Activated naive CD4-positive, alpha-beta T cell treated with anti-CD3 and anti-CD28 coated beads for 36 hours (primary cell): ENCODE measurements at places on chromosomes 16 and 17. TPM values are rescaled to one million over a fixed set of nuclear protein-coding genes. Genes with fewer than 3 reads are reported as not detected.
A peak's percentile ranks its signal among the peaks of the same experiment; 100 is the strongest.

GRCh38 chr17:81870131-81870980 is 781 bp downstream of the ARHGDIA start:
- DNase-seq, result peak; percentile 59

DNA sequence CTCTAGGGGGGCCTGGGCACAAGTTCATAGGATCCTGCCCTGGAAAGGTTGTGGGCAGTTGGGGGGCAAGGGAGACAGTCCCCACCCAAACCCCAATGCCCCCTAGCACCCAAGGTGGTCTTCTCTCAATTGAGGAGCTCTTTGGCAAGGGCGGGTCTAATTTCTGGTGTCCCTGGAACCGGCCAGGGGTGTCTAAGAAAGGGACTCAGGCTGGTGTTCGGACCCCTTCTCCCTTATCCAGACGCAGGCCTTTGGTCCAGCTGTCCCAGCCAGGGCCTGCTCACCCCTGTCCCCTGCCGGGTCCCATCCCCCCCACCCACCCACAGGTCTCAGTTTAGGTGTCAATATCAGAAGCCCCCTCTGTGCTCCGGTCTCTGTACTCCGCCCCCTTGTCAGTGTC is 860 bp upstream of the ARHGDIG start:
- no peak for DNase-seq

DNA sequence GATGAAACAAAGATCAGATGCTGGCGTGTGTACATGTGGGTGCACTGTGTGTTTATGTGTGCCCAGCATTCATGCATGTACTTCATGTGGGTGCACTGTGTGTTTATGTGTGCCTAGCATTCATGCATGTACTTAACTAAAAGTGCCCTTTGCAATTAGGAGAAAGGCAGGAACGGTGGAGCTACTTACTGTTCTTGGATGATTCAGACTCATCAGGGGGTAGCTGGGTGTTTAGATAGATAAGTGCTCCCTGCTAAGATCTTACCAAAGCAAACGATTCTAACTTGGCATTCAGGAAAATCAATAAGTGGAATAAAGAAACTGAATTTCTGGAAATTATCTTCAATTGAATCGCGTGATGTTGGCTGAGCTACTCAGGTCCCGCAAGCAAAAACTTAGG is 8.6 kb upstream of the MYH2 start:
- no peak for DNase-seq

The NPIPB6 gene
- total RNA-seq, result 2.0 TPM

The TAF15 gene
- 252 TPM for total RNA-seq

- no peak for DNase-seq
Measured at GRCh38 chr17:71276079-71276478, 844.7 kb upstream of the SOX9 start.

DNA sequence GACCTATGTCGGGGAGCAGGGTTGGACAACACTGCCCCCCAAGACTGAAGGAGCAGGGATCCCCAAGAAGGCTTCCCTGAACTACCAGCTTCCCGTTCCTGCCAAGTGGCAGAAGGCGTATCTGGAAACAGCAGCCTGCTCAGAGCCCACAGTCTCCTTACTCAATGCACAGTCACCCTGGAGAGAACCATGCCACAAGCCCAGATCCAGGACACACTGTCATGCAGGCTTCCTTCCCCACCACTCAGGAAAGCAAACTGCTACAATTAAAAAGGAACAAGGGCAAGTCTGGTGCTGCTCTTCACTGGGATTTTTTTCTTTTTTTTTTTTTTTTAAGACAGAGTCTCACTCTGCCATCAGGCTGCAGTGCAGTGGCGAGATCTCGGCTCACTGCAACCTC is 8.2 kb downstream of the WDR45B start:
- DNase-seq, result no peak

DNA sequence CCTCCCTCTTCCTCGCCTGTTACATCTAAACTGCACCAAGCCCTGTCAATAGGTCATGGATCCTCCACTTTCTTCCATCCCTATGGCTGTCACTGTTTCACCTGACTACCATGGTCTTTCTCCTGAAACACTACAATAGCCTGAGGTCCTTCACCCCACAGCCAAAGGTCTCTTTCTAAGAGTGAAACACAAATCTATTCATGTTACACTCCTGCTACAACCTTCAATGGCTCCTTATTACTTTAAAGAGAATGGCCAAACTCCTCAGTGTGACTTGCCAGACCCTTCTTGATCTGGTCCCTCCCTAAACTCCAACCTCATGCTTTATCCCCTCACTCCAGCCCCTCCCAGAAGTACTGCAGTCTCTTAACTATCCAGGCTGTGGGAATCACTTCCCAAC is 618 bp upstream of the PIK3R6 start:
- DNase-seq, result no peak

GRCh38 chr16:68492543-68493411 is 44.5 kb upstream of the SMPD3 start:
- DNase-seq, result no peak

GRCh38 chr16:88926374-88926990 is 50.5 kb downstream of the CBFA2T3 start:
- DNase-seq, result no peak

DNA sequence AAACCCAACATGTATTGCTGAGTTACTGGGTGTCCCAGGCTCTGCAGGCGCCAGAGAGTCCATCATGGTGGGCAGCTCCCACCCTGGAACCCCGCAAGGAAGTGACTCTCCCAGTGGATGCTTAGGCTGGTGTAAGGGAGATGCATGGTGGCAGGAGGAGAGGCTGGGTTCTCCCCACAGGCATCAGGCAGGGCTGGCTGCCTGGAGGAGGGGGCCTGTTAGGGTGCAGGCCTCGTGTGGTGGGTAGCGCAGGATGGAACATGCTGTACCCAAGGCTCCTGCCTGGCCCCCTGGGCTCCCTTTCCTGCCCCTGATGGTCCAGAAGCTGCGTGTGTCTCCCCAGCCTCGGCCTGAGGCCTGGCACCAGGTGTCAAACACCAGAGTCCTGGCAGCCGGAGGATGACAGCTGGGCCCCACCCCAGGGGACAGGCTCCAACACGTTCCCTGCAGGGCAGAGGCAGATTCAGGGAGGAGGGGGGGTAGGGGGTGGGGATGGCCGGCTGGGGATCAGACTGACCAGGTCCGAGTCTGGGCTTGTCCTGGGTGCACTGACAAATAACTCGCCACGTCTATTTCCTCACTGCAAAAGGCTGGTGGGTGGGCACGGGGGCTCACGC is 40.2 kb upstream of the CIBAR2 start:
- DNase-seq, result no peak

DNA sequence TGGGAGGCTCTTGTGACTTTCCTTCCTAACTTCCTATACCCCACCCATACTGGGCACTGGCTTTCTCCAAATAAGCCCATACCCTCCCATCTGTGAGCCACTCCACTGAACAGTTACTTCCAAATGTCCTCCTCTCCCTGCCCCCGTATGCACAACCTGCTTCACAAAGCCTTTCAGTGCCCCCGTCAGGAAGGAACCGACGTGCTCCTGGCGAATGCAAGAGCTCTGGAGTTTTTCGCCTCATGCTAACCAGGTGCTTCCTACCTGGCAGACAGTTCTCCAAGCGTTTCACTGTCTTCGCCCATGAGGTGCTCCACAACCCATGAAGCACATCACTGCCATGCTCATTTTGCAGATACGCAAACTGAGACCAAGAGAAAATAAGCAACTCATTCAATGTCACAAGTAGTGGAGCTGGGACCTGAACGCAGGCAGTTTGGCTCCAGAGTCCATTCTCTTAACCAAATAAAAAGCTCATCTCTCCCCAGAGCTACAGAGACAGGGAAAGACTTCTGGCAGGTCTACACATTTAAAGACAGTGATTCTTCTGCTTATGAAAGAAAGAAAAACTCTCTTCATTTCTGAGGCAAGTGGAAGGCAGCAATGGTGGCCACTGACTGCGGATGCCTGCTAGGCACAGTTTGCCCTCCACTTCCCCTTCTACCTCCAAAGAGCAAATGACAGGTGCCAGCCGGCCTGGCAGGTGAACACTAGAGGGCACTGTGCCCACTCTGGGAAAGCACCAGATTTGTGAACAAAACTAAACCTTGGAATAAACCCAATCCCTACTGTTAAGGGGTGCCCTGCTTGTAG is 23.8 kb downstream of the SPHK1 start:
- DNase-seq, result peak; percentile 86

DNA sequence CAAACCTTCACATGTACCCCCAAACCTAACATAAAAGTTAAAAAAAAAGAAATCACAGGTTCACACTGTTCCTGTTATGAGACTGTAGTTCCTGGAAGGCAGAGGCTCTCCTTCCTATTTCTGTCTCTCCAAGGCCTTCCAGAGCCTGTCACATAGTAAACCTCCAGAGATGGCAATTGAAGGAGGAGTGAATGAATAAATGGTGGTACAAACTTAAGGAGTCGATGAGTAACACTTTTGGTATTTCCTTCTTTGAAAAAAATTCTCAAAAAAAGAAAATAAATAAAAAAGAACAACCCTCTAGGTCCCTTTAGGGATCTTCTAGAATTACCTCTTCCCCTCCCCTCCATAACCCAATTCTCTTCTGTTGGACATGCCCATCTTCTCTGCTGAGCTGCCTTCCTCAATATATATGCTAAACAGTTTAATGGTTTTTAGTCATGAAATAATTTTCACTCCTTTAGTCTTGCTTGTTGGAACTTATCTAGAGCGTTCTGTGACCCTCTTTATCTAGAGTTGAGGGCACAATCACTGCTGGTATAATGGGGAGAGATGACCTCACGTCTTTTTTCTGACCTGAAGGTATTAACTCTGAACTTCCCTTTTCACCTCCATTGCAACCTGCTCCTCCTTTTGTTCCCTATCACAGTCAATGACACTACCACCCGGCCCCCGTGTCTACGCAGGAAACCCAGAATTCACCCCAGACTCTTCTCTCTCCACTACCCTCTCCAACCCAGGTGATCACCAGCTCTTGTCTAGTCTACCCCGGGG is 1.7 kb upstream of the TAF15 start:
- DNase-seq, result no peak

The GLP2R gene
- total RNA-seq, result not detected

The HOXB9 gene
- total RNA-seq, result 6.7 TPM

GRCh38 chr16:85570213-85570734 is 42.8 kb upstream of the GSE1 start:
- peak; percentile 63 for DNase-seq

GRCh38 chr16:81618661-81619060 is 160.4 kb upstream of the PLCG2 start:
- DNase-seq, result no peak

DNA sequence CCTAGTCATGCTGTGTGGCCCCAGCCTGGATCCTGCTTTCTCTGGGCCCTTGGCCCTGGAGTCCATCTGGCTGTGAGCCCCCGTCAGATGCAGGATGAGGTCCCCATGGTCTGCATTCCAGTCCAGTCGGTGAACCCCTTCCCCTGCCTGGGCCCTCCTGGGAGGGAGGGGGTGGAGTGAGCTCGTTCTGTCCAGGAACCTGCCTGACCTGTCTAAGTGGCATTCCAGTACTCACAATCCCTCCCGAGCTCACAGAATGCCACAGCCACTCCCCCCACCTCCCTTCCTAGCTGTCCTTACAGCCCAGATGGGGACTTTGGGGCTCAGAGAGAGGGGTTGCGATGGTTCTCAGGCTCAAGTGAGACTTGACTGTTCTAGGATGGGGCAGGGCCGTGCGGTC is 15.5 kb downstream of the SPNS2 start:
- no peak for DNase-seq

- no peak for DNase-seq
Measured at GRCh38 chr16:89709716-89710432, 8.4 kb upstream of the SPATA2L start.

- no peak for DNase-seq
Measured at GRCh38 chr17:40470932-40471828, 27.9 kb downstream of the IGFBP4 start.

DNA sequence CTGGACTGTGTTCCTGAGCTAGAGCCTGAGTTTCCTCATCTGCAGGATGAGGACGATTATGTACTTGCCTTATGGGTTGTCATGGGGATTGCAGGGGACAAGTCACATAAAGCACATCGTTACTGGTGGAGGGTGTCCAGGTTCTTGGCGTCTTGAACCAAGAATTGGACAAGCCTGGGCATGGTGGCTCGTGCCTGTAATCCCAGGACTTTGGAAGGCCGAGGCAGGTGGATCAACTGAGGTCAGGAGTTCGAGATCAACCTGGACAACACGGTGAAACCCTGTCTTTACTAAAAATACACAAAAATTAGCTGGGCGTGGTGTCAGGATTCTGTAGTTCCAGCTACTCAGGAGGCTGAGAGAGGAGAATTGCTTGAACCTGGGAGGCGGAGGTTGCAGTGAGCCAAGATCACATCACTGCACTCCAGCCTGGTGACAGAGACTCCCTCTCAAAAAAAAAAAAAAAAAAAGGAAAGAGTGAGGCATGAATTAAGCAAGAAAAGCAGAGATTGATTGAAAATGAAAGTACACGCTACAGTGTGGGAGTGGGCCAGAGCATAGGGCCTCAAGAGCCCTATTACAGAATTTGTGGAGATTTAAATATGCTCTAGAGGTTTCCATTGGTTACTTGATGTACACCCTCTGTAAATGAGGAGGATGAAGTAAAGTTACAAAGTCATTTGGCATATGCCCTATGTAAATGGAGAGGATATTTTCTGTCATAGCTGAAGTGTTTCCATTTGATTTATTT is 30.7 kb downstream of the ADGRG5 start:
- DNase-seq, result no peak

DNA sequence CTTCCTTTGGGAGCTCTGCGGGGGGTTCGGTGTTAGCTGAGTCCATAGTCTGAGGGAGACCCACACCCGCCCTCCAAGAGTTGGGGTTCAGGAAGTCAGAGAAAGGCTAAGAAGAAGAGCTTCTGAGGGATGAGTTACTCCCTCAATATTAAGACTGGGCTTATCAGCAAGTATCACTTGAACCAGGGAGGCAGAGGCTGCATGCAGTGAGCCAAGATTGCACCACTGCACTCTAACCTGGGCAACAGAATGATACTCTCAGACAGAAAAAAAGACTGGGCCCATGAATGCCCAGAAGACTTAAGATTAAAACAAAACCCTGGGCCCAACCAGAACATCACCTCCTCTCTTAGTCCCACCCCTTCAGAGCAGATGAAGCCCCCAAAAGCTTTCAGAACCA is 6.0 kb downstream of the NKIRAS2 start:
- no peak for DNase-seq

DNA sequence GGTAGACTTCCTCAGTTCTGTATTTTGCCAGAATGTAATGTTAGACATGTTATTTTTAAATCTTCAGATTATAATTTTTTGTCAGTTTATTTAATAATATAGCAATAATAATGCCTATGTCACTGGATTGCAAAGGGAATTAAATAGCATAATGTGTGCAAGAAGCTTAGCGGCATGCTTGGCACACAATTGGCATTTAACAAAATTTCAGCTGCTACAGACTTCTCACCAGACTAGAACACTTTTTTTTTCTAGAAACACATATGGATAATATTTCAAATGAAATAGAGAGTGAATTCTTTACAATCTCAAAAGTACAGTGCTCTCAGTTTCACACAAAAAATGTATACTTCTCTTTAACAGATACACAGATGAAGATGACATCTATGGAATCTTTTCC is 757.4 kb downstream of the CDH11 start:
- DNase-seq, result no peak
